Muscle of back (tissue), 13 donors: ENCODE measurements at places on chromosomes 7 and 10. TPM values are rescaled to one million over a fixed set of nuclear protein-coding genes. Genes with fewer than 3 reads are reported as not detected.

- DNase-seq: no peak
Observed at GRCh38 chr10:1123198-1123597, 67.0 kb downstream of the WDR37 start.

- DNase-seq: no peak
Observed at GRCh38 chr10:31509989-31510388, 191.0 kb downstream of the ZEB1 start.

CPED1 gene
- polyA plus RNA-seq: 11.2 TPM

DNA sequence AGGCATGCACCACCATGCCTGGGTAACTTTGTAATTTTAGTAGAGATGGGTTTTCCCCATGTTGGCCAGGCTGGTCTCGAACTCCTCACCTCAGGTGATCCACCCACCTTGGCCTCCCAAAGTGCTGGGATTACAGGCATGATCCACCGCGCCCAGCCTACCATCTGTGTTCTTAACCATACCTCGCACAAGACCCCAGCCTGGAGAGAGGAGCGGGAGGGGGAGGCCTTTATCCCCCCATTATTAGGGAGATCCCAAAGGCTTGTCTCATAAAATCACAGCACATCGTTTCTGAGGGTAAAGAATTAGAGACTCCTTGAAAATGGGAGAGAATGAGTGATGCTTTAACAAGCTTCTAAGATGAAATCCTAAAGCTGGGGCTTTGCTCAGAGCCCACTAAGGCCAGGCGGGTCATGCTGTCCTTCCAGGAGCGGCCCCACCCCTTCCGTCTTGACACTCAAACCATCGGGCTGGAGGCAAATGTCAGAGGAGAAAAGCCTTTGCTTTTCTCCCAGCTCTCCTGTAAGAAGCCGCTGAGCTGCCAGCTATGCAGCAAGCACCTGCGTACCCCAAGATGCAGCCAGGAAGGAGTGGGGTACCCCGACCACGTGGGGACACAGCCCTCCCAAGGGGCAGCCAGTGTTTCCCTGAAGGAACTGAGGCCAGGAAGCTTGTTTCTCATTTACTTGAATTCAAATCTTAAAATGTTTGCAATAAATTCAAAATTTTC is 339.7 kb downstream of the PTPRN2 start:
- DNase-seq: no peak

RBM33 gene
- polyA plus RNA-seq: 32.9 TPM

SYT15 gene
- polyA plus RNA-seq: 2.7 TPM

NACAD gene
- 4.8 TPM for polyA plus RNA-seq

EBF3 gene
- 63.9 TPM for polyA plus RNA-seq

- DNase-seq: no peak
Observed at GRCh38 chr10:131531265-131532190, 220.0 kb upstream of the TCERG1L start.

DNA sequence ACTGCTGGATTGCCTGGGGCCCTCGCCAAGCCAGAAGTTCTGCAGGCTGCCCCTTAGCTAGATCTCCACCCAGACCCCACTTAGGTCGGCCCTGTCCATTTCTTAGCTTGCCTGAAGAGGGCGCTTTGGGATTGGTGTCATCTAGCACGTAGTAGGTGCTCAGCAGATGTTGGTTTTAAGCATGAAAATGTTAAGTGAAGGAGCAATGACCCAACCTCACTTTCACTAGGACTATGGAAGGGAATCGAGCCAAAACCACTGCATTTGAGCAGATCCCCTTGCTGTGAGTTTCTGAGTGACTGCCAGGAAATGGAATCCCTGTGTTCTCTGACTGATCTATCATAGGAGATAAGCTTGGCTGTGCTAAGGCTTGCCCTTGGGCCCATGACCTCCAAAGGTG is 131.7 kb upstream of the EEPD1 start:
- no peak for DNase-seq

- DNase-seq: no peak
Observed at GRCh38 chr7:113487925-113488731, 369.8 kb upstream of the SMIM30 start.

DNA sequence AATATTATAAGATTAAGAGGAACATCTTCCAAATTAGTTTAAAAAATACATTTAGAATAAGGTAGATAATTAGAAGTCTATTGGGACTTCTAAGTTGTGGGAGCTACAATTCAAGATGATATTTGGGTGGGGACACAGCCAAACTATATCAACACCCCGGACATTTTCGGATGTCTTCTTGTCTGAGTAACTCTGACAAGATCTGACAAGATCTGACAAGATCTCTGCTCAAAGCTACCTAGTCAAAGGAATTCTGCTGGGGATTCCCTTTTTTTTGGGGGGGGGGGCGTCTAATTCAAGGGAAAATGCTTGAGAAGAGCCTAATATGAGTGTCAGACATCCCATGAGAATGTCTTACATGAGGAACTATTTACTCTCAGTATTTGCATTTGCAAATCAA is 5.2 kb upstream of the AGMO start:
- no peak for DNase-seq

ABCB4 gene
- polyA plus RNA-seq: 0.46 TPM

DNA sequence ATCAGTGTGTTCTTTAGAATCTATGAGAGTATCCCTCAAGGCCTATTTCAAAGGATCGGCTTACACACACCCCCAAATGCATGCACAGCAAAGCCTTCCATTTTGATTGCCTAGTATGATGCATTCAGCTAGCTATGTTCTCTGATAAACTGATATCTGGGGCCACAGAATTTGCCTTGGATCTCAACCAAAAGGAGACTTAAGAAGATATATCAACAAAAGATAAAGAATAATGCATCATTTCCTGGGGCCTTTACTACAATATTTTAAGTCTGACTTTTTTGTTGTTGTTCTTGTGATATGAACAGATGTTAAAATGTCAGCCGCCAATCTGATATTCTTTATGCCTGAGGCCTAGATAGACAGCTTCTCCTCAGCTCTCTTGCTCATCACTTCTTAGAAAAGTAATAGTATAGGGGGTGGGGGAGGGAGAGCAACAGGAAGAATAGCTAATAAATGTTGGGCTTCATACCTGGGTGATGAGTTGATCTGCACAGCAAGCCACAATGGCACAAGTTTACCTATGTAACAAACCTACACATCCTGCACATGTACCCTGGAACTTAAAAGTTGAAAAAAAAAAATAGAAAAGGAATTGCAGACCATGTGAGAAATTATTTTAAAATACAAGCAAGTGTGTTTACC is 792.9 kb upstream of the GHITM start:
- DNase-seq: peak; percentile 4

GRCh38 chr10:49243139-49243538 is 54.9 kb upstream of the TMEM273 start:
- DNase-seq: no peak

DNA sequence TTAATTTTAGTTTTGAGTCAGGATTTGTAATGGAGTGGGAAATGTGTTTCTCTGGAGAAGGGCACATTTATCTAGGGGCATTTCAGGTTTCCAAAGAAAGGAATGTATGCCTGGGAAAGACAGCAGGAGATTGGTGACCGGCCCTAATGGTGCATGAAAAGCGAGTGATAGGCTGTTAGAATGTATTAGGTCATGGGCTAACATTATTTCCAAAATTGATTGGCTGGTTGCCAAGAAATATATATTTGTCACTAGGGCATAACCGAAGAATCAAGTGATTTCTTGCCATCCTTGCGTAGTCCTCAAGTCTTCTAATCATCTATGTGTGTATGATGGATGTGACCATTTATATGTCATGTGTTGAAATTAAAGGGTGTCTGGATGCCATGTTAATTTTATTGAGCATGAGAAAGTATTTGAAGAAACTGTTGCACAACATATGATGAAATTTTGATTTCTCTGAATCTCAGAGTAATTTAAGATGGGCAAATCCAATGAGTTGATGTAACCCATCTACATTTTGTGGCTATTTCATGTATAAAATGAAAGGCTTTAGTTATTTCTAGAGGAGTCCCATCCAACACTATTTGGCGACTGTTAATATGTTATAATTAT is 248.4 kb downstream of the BMPER start:
- no peak for DNase-seq

CH25H gene
- 1.1 TPM for polyA plus RNA-seq

DNA sequence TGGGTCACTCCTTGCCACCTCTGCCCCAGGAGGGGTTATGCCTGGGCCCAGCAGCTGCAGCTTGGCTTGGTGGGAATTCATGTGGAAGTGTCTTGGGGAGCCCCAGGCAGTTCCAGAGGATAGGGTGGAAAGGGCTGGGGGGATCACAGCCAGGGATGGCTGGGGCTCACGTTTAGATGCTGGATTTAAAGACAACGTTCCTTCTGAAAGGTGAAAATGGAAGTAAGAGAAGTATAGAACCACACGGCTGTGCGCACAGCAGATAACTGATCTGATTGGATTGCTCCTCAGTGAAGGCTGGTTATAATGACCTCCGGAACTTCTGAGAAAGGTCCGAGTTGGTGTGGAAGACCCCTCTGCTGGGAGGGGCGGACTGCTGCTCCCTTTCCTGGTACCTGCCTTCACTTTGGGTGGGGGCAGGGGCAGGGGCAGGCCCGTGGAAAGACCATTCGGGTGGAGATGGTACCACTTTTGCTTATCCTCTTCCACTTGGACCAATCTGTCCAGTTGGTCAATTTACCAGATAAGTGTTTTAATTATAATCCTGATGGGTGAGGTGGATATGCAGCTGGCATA is 7.9 kb upstream of the MYL7 start:
- no peak for DNase-seq

DNA sequence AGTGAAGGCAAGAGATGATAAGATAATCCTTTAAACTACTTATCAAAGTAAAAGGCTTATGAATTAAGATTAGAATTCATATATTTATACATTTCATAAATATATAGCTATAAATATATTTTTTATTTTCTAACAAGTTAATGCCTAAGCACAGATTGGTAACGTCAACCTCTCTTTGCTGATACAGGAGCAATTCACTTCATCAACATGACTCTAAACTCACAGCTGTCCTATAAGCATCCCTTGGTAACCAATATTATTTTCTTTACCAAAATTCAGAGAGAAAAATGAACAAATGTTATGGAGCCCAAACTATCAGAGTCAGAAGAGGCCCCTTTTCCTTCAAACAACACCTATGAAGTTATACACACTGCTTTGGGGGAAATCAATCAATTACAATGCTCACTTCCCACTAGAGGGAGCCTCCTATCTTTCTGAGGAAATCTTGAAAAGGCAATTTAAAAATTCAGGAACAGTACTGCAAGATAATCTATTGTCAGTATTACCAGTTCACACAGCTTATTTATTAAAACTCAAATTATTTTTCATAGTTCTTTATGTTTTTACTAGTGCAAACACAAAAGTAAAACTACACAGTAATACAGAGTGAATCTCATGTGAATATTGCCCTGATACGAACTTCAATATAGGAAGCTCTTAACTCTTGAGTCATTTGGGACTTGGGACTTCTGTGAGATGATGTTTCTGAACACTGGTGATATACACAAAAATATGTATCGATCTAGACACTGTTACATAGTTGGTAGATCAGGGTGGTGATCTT is 51.0 kb upstream of the NOBOX start:
- no peak for DNase-seq

DNA sequence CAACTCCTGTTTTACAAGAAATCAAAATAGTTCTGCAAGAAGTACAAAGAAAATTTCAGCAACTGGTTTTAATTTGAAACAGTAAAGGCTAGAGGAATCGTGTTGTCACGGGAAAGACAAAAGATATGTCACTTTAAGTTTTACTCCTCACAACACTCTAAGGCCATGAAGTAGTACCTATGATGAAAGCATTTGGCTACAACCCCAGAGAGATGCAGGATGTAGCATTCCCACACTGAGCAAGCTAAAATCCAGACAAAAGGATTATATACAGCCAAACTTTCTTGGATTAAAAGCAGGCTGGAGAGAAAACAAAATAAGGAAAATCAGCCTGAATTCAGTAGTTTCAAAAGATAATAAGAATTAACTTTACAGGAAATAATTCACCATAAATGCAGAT is 245.5 kb upstream of the STEAP1 start:
- peak; percentile 53 for DNase-seq

NAT16 gene
- not detected for polyA plus RNA-seq

PNLIPRP3 gene
- polyA plus RNA-seq: not detected

C10orf53 gene
- not detected for polyA plus RNA-seq

GRCh38 chr10:1597370-1598146 is 139.8 kb downstream of the ADARB2 start:
- no peak for DNase-seq

- DNase-seq: no peak
Observed at GRCh38 chr10:81920213-81920829, 45.3 kb downstream of the NRG3 start.

- DNase-seq: no peak
Observed at GRCh38 chr10:93070378-93071176, 3.1 kb upstream of the CYP26A1 start.

- no peak for DNase-seq
Observed at GRCh38 chr7:158541346-158542010, 46.1 kb downstream of the PTPRN2 start.

GAD2 gene
- polyA plus RNA-seq: 0.04 TPM

GRCh38 chr7:30285536-30286284 is 1.3 kb downstream of the ZNRF2 start:
- peak; percentile 24 for DNase-seq

CFAP46 gene
- 0.27 TPM for polyA plus RNA-seq

GRCh38 chr10:132097609-132098377 is 32.0 kb downstream of the JAKMIP3 start:
- no peak for DNase-seq

OR6V1 gene
- polyA plus RNA-seq: not detected

DNA sequence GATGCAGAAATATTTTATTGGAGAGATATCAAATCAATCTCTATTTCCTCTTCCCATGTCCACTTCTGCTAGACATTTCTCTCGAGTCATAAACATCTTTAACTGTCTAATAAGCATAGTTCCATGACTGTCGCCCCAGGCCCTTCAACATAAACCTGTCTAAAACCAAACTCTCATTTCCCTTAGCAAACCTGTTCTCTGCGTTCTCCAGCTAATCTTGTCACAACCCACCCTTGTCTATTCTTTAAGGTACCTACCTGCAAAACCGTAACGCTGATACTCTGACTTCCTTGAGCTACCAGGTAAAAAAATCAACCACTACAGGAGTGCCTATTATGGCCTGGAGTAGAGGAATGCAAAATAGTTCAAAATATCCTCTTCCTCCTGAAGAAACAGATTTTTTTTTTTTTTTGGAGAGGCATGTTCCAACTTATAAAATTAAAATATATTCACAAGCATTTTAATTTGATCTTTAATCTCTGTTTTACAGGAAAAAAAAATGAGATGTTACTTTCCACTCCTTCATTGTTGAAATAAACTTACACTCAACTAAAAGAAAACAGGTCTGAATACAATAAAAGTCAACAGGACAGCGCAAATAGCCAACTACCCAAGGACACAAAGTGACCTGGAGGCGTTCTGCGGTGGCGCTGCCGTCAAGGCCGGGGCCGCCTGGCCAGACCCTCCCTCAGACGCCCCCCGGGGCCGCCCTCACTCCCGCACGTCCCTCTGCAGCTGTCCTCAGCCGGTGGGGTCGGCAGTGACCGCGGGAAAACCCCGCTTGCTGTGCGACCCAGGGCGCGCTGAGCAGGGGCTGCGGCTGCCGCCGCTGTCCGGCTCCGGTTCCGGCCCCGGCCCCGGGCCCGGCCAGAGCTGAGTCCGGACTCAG is 765 bp downstream of the SLC25A40 start:
- DNase-seq: peak; percentile 26

LAMB1 gene
- 768 TPM for polyA plus RNA-seq

- no peak for DNase-seq
Observed at GRCh38 chr7:80764132-80764531, 125.7 kb downstream of the CD36 start.

ZNF853 gene
- polyA plus RNA-seq: 12.7 TPM

SPDYE5 gene
- 1.9 TPM for polyA plus RNA-seq
